ENCODE measurements at places on chromosomes 3 and 15.

DNA sequence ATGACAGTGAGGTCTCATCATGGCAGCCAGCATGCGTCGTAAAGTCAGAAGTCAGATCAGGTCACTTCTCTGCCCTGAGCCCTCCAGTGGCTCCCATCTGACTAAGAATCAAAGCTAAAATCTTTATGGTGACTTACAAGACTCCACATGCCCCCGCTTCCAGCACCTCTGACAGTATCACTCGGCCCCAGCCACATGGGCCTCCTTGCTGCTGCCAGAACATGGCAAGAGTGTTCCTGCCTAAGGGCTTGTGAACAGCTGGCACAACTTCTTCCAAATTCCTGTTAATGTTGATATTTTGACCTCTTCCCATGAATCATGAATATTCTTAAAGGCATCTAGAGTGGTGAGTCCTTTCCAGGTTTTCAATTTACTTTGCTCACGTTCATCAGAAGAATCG, 20.5 kb downstream of the POLR2M start:
- DNase-seq, result no peak

GRCh38 chr15:42141795-42142667, 14.4 kb downstream of the PLA2G4F start:
- no peak for DNase-seq

GRCh38 chr15:52213206-52213605, 22.0 kb upstream of the GNB5 start:
- DNase-seq, result no peak

- no peak for DNase-seq
Measured at GRCh38 chr3:107382631-107383030, 5.4 kb downstream of the CCDC54 start.

GRCh38 chr15:72919936-72920465, 132.3 kb upstream of the NEO1 start:
- DNase-seq, result no peak

- no peak for DNase-seq
Measured at GRCh38 chr15:80902298-80902801, 87.3 kb downstream of the MESD start.

- no peak for DNase-seq
Measured at GRCh38 chr15:65869954-65870871, 922 bp downstream of the RAB11A start.

DNA sequence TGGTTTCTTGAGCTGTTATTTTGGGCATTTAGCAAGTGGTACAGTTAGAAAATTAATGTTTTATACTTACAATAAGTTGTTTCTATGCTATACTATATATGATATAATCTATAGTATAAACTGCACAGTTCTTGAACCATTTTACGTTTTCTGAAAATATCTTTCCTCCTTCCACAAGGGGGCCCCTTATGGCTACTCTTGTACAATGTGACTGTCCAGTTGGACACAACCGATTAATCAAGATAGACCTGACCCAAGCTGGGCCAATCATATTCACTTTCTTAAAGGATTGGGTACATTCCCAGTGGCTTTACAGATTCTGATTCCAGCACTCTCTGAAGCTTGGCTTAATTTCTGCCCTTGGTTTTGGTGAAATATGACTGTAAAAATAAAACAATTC, 953.4 kb downstream of the AGBL1 start:
- no peak for DNase-seq

DNA sequence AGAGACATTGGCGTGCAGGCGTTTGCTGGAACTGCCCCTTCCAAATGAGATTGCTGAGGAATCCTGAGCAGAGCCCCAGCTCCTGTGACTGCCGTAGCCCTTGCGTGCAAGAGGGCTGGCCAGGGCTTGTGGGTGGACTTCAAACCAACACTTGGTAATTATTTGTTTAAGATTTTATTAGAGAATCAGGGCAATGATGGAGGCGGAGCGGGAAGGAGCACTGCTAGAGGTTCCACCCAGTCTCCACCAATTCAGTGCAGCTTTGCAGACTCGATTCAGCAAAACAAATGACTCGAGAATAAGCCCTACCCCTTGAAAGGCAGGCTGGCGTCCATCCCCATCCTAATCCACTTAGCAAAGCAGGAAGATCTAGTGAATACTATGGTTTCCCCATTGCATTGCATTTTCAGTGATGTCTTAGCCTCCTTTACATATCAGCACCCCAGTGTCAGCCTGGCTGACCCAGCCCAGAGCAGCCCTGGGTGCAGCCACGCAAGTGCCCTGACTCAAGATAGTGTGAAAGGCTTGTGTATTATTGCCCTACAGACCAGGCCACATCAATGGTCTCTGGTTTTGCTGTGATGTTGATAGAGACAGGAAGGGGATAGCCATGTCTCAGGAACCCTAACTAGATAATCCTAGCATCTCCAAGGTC, 26.0 kb downstream of the GLDN start:
- no peak for DNase-seq

Measured in stimulated activated CD4-positive, alpha-beta T cell treated with anti-CD3 and anti-CD28 coated beads, Interleukin-15, amount 100 ng/mL, for 1 hour (primary cell).